ENCODE measurements at places on chromosomes 4 and X.
A peak's percentile ranks its signal among the peaks of the same experiment; 100 is the strongest.

DNA sequence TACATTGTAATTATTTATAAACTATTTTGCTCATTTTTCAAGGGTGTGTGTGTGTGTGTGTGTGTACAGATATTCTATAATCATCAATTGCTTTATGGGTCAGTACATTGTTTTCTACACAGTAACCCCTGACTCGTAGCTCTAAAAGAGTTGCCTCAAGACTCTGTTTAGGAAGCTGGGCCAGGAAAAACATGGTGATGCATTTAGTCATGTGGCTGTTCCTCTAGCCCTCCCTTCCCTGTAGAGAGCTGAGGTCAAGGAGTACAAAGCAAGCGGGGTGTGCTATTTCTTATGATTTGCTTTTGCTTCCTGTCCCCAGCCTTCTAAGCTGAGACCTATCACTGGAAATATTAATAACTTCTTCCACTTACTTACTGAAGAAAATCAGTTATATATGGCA lies 34.8 kb upstream of the SPANXD start:
- DNase-seq = no peak

DNA sequence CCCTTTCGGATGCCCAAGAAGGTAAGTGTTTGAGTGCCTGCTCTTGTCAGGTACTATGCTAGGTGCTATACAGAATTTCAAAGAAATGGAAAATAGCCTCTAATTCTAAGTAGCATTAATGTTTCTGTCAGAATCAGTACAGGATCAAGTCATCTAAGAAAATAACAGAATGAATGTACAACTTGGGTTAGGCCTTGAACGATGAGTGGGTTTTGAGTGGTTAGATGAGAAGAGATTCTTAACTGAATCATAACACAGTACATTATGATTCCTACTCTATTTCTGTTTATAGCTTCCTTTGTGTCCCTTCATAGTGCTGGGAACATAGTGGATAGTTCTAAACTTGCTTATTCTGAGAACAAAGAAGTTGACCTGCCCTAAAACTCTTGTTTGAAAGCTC lies 253.9 kb downstream of the GLUD2 start:
- no peak for DNase-seq

- DNase-seq = no peak
Measured at GRCh38 chr4:18480342-18480741, 458.8 kb upstream of the LCORL start.

- DNase-seq = peak; percentile 20
Measured at GRCh38 chrX:19382555-19383145, 38.9 kb downstream of the PDHA1 start.

- DNase-seq = no peak
Measured at GRCh38 chrX:76420237-76420636, 7.3 kb upstream of the MAGEE1 start.

- DNase-seq = peak; percentile 58
Measured at GRCh38 chr4:144711700-144712456, 65.9 kb downstream of the HHIP start.

GRCh38 chrX:34426334-34426733 lies 230.8 kb downstream of the TMEM47 start:
- DNase-seq = no peak
